ENCODE measurements at places on chromosomes 13 and 19.

DNA sequence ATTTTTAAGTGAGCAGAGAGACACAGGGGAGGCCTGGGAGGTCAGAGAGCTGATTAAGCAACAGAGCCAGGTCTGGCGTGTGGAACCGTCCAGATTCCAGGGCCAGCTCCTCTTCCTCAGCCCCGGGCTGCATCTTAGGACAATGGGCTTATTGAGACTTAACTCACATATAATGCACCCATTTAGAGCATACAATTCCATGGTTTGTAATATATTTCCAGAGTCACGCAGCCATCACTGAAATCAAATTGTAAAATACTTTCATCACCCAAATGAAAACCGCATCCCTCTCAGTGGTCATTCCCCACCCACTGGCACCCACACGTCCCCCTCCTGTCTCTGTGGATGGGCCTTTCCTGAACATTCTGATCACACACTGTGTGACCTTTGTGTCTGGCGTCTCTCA, 2.1 kb upstream of the HMG20B start:
- no peak for DNase-seq

DNA sequence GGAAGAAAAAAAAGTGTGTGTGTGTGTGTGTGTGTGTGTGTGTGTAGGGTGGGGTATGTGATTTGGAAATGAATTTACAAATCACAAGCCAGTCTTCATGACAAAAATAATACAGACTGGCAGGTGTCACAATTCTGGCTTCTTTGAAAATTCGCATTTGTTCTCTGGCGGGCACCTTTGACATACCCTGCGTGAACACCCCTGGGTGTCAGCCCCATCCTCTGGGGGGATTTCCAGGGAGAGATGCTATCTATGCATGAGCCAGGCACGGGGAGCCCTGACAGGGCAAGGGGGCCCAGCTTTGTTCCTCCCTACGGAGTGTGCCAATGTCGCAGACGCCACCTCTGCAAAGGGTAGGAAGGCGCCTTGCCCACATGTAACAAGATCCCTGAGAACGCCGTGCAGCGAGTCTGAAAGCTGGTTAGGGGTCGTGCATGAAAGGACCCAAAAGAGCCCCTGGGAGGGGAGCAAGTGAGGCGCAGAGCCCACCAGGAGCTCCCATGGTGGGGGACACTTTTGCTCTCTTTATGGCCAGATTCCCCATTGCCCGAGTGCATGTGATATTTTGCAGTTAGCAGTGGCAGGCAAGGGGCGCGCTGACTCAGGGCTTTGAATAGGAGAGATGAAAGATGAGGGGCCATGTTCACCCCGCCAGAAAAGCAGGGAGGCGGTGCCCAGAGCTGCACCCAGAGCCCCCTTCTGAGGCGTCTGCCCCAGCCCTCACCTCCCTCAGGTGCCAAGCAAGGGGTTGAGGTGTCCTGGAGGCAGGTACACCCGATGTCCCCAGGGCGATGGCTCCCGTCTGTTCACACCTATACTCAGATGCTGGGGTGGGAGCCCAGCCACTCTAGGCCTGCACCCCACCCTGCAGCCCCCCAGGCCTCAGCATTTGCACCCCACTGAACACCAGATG, 45.3 kb downstream of the KLF2 start:
- no peak for DNase-seq

GRCh38 chr13:114032126-114032799, 58.4 kb upstream of the C13orf46 start:
- DNase-seq, result no peak

- no peak for DNase-seq
Observed at GRCh38 chr13:86201477-86201876, 402.3 kb upstream of the SLITRK6 start.

- DNase-seq, result no peak
Observed at GRCh38 chr13:78934336-78934735, 275.4 kb upstream of the OBI1 start.

Data from GM12865 (cell line).